CD4-positive, alpha-beta T cell treated with Interleukin-1 beta for 1 hour (primary cell): ENCODE measurements at places on chromosomes 1 and 21.

- peak; percentile 61 for DNase-seq
Observed at GRCh38 chr1:17207046-17207445, 2.1 kb downstream of the PADI1 start.

DNA sequence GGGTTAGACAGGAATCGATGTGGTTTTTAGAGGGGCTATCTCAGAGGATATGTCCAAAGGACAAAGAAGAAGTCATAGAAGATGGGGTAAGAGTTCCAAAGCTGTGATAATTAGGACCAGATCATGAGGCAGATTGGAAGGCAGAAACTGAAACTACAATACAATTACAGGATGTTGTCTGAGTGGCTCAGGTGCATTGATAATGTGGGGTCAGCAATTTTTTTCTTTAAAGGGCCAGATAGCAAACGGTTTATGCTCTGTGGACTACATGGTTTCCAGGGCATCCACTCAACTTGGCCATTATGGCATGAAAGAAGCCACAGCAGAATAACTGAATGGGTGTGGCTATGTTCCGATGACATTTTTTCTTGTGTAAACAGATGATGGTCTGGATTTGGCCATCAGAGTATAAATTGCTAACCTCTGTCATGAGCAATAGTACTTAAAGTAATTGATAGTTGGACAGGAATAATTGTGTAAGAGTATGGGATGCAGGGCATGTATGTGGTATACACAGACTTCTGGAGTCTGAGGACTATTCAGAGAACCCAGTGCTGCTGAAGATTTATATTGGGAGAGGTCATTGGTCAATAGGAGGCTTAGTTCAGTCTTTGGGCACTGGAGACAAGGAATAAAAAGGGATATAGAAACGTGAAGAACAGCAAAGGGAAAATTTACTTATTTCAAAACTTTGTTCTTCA is 198.4 kb upstream of the ADGRL4 start:
- no peak for DNase-seq

GRCh38 chr1:72937905-72938304 is 655.6 kb upstream of the NEGR1 start:
- no peak for DNase-seq

GRCh38 chr1:236998546-236998945 is 5.7 kb downstream of the MT1HL1 start:
- no peak for DNase-seq

GRCh38 chr1:75472089-75472970 is 138.6 kb downstream of the SLC44A5 start:
- DNase-seq, result no peak

DNA sequence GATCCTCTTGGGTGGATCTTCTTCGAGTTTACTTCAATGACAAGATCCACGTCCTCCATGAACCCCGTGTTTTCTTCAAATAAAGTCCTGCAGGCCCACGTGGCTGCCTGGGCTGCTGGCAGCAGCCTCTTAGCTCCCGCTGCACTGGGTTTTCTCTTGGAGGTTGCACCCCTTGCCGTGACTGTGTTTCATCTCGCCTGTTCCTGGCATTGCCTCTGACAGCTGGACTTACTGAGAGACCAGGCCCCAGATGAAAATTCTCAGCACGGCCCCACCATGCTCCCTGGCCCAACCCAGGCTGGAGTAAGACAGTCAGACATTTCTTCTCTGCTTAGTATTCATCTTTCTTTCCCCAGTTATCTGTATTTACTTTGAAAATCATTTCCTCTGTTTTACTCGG is 274.8 kb upstream of the RUNX1 start:
- no peak for DNase-seq

GRCh38 chr21:46320331-46320801 is 3.3 kb downstream of the C21orf58 start:
- DNase-seq, result no peak

- no peak for DNase-seq
Observed at GRCh38 chr1:48572646-48573258, 100.7 kb upstream of the SPATA6 start.

GRCh38 chr1:233261206-233261605 is 34.3 kb downstream of the PCNX2 start:
- DNase-seq, result no peak

DNA sequence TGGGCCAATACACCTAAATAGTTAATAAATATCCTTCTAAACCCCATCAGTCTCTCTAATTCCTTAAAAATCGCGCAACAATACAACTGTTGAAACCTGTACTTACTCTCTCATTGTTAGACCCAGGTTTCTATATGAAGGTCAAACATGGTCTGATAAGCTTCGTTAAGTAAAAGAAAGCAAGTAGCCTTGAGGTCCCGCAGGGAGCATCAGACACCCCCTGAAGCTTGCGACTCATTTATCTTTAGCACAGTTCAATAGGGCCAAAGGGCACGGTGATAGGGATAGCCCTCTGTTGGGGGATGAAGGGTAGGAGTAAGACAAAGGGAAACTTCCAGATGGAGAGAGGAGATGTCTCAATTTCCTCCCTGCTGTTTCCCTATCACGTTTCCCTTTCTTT is 27.3 kb upstream of the THEM4 start:
- no peak for DNase-seq

DNA sequence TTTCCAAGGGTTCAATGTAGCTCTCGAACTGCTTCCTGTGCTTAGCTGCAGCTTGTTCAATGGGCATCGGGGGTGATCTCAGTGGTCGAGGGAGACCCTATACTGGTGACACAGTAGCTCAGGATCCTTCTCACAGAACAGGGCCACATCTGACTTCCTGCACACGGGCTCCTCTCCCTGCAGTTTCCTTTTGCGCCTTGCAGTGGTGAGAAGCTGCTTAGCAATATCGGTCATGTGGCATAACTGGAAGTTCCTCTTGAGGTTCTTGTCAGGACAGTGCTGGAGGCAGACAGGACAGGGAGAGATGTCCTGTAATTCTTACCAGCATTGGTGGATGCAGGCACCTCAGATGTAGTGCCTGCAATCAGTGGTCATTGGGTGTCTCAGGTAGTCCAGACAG is 140.5 kb upstream of the MAP1LC3C start:
- no peak for DNase-seq

GRCh38 chr1:43293176-43293575 is 7.6 kb upstream of the TIE1 start:
- DNase-seq, result no peak

DNA sequence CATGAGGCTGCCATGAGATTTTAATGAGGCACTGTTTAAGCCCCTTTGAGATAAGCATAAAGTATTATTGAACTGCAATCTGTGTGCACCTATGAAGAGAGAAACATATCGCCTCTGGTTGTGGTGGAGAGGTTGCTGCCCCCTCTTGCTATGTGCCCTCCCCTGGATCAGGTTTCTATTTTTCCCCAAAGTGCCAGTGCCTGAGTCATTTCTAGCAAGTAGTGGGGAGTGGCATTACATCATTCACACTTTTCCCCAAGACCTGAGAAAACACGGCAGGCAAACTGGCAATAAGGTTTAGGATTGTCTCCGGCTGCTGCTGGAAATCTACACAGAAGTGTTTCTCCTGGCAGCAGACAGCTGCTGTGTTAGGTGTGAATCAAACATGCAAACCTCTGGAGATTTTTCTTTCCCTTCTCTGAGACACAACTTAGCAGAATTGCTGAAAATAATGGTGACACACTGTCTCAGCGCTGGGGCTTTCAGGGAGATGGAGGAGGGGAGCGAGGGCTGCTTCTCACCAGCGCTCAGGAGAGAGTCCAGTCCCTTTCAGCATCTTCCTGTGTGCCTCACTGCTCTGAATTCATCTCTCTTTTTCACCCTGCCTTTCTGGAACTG is 13.7 kb upstream of the RGS16 start:
- DNase-seq, result no peak

- DNase-seq, result no peak
Observed at GRCh38 chr1:3577300-3577699, 34.0 kb downstream of the MEGF6 start.

GRCh38 chr1:23148084-23148483 is 20.6 kb downstream of the LUZP1 start:
- peak; percentile 18 for DNase-seq

DNA sequence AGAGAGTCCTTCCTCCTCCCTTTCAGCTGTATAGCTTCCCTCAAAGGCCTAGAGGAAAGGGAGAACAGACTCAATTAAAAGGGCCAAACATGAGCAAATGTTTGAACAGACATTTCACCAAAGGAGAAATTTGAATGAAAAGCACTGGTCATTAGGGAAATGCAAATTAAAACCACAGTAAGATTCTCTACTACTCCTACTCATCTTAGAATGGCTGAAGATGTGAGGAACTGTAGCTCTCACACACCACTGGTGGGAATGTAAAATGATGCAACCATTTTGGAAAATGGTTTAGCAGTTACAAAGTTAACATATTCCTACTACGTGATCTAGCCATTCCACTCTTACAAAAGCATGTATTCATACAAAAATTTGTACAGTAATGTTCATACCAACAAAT is 253.0 kb upstream of the HOOK1 start:
- DNase-seq, result no peak

- DNase-seq, result no peak
Observed at GRCh38 chr1:240935920-240936319, 324.0 kb upstream of the GREM2 start.

DNA sequence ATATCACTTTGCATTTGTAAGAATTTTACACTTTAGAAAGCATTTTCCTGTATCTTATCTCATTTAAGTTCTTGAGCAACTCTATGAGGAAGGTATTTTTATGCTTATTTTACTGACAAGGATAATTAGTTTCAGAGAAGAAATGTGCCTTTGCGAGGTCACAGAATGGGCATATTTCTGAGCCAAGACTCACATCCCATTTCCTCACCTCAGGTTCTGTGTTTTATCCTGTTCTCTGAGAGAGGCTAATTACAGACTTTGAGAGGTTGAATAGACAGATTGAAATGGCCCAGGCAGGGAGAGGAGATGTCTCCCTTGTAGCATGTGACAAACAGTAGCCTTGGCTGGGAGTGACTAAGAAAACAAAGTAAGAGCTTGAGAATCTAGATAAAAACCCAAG is 39.1 kb upstream of the ZC3H11B start:
- no peak for DNase-seq

- DNase-seq, result no peak
Observed at GRCh38 chr21:16455526-16455925, 725.7 kb downstream of the USP25 start.

- peak; percentile 18 for DNase-seq
Observed at GRCh38 chr1:62391369-62391971, 45.4 kb upstream of the USP1 start.

DNA sequence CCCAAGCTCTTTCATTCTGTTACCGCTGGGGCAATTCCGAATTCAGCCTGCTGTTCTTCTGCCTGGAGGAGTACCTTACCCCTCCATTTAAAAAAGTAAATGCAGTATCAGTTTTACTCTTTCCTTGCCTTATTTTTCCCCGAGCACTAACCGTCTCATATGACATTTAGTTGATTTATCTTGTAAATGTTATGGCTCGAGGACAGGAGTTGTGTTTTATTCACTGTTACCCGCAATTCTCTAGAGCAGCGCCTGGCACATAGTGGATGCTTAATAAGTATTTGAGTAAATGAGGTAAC is 425 bp upstream of the TADA1 start:
- DNase-seq, result no peak

DNA sequence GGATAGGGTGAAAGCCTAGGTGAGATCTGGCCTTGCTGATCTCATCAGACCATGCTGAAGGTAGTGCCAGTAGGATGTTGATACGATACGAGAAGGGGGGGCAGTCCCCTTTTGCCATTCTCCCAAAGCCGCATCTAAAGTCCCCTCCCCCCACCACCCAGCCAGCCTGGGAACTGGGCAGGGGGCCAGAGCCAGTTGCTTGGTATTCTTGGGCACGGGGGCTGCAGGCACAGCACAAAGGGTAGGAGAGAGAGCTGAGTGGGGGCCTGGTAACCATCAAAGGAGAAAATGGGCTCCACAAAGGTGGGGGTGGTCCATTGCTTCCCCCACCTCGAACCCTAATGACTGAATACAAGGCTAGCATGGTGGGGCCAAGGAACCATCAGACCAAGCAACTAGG is 5.4 kb downstream of the PEA15 start:
- DNase-seq, result no peak

DNA sequence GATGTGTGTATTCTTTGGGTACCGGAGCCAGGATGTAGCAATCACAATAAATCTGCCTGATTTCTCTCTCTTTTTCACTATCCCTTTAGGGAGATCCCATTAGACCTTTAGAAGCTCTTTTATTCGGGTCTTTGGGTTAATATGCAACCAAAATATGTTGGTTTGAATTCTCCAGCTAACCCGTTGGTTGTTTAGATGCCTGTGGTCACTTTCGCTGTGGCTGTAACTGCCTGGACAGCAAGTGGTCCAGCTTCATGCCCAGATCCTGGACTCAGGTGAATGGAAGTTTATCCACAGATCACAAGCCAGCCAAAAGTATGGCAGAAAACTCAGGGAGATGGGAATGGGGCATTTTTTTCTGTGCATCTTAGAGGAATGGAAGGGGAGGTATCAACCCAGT is 12.3 kb downstream of the KAZN start:
- no peak for DNase-seq

GRCh38 chr1:93967306-93967705 is 58.1 kb upstream of the GCLM start:
- no peak for DNase-seq

GRCh38 chr1:167090314-167090942 is at the start of gene GPA33:
GPA33 (minus strand) TSS chr1:167090377; CDS start chr1:167090287, 90 bp downstream.
- DNase-seq, result peak; percentile 52

GRCh38 chr1:176195547-176195946 is 11.5 kb downstream of the COP1 start:
- DNase-seq, result no peak

- no peak for DNase-seq
Observed at GRCh38 chr1:180267211-180267561, 37.1 kb downstream of the LHX4 start.

DNA sequence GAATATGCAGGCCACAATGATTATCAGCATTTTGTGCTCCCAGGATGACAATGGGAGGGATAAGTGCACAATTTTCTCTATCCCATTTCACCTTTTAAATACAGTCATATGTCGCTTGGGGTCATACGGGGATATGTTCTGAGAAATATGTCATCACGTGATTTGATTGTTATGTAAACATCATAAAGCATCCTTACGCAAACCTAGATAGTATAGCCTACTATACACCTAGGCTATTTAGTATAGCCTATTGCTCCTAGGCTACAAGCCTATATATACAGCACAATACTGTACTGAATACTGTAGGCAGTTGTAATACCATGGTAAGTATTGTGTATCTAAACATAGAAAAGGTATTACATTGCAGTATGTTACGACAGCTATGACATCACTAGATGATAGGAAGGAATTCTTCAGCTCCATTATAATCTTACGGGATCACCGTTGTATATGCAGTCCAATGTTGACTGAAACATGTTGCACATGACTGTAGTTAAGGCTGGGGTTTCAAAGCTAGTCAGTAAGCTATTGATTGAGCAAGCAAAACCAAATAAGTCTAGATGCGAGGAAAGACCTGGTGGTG is 18.9 kb downstream of the RUSC1 start:
- no peak for DNase-seq

DNA sequence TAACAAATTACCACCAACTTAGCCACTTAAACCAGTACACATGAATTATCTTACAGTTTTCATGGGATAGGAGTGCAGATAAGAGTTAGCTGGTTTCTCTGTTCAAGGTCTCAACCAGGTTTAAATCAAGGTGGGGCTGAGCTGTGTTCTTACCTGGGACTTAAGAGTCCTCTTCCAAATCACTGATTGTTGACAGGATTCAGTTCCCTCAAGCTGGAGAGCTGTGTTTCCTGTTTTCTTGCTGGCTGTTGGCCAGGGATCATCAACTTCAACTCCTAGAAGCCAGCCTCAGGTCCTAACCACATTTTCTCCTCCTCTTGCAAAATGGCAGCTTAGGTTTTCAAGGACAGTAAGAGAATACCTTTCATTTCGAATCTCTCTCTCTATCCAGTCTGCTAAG is 123.8 kb upstream of the CHRM3 start:
- DNase-seq, result no peak
